ENCODE measurements at places on chromosomes 12 and 14. TPM values are rescaled to one million over a fixed set of nuclear protein-coding genes. Genes with fewer than 3 reads are reported as not detected.

DNA sequence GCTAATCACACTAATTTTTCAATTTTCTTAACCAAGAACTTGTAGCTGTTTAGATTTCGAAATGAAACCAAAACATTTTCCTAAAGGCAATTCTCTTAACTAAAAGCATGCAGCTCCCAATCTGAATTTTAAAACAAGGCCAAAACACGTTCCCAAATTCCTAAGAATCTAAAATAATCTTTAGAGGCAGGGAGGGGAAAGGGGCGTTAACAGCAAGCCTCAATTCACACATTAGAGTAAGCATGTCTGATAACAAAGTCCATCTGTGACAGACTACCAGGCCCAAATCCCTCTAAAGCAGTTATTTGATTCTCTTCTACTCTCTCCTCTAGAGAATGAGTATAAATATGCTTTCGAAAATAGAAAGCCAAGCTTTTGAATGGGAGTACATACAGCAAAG lies 754 bp downstream of the ATG14 start:
- no peak for DNase-seq

DNA sequence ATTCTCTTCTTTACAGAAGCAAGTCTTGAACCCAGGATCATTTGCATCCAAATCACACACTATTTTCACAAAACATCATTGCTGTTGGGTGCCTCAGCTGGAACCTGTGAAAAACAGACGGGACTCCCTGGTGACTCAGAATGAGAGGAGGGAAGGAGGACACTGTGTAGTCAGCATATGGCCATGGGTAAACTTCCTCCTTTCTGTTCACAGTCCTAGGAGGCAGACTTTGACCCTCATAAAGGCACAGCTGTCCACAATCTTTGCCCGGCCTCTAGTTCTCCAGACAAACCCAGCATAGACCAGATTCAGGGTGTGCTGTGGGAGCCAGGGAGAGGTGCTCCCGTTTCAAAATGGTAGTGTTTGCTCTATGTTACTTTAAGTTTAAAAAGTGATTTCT lies 62.0 kb downstream of the DYRK2 start:
- DNase-seq: peak; percentile 37

GRCh38 chr12:49055092-49055491 lies 5.5 kb downstream of the KMT2D start:
- DNase-seq: no peak

- DNase-seq: peak; percentile 6
Observed at GRCh38 chr12:55001198-55001868, 16.8 kb upstream of the TESPA1 start.

- DNase-seq: peak; percentile 72
Observed at GRCh38 chr14:98952593-98953350, 319.2 kb downstream of the BCL11B start.

GRCh38 chr12:3229577-3229976 lies 152.4 kb downstream of the TSPAN9 start:
- no peak for DNase-seq

DNA sequence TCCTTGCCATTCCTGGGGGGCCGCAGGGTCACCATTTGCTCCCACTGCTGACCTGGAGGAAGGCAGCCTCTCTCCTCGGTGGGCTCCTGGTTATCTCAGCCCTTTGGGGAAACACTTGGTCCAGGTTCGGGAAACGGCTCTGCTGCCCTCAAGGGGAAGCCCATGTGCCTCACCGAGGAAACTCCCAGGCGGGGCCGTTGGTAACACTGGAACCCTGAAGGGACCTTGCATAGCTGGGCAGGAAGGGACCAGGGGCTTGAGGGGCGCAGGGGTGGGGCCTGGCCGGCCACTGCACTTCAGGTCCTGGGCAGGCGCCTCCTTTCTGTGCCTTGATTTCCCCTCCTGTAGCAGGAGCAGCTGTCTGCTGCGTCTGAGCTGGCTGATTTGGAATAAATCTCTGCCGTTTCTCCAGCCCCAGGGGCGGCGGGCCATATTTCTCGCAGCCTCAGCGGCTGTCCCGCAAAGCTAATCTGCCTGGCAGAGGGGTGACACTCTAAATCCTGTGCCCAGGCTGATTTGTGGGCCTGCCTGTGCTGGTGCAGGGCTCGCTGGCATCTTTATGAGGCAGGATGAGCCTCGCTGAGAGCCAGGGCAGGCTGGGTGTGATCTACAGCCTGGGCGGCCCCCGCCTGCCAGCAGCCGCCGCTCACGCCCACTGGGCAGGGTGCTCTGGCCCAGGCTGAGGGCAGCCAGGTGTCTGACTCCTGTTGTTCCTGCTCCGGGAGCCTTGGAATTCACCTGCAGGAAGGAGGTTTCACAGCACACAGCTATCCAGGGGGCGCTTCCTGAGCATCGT lies 49.7 kb downstream of the KIF26A start:
- DNase-seq: no peak

- no peak for DNase-seq
Observed at GRCh38 chr12:31118347-31119191, 44.9 kb downstream of the DDX11 start.

DNA sequence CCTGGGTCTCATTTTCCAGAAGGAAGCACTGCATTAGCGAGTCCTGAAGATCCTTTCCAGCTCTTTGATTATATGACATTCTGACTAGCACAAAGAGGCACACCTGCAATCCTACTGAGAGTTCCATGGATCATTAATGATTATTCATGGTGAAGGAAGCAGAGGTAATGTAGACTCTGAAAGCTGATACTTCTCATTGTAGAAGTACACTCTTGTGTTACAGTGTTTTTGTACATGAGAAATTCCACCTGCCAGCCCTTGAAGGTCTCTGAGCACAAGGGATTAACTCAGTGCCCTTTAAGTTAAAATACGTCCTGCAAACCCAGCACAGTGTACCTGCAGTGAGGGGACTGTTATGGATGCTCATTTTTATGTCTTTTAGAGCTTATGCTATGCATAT lies 558.8 kb upstream of the FBXO33 start:
- DNase-seq: no peak

- peak; percentile 91 for DNase-seq
Observed at GRCh38 chr14:58239244-58240195, 5.1 kb upstream of the PSMA3 start.

DNA sequence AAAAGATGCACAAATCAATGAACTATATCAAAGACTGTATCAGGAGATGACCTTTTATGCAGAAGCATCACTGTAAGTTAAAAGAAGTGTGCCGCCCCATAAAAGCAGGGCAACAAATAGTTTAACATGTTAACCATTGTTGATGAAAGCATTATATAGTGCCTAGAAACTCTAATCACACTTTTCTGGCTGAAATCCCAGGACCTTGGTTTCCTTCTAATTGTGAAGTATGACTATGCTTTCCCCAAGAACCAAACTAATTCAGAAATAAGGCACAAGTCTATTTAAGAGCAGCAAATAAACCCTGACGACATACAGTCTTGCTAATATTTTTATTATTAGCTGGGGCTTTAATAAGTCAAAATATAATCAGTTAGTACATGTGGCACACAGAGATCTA lies 21.7 kb downstream of the RACGAP1 start:
- no peak for DNase-seq

DNA sequence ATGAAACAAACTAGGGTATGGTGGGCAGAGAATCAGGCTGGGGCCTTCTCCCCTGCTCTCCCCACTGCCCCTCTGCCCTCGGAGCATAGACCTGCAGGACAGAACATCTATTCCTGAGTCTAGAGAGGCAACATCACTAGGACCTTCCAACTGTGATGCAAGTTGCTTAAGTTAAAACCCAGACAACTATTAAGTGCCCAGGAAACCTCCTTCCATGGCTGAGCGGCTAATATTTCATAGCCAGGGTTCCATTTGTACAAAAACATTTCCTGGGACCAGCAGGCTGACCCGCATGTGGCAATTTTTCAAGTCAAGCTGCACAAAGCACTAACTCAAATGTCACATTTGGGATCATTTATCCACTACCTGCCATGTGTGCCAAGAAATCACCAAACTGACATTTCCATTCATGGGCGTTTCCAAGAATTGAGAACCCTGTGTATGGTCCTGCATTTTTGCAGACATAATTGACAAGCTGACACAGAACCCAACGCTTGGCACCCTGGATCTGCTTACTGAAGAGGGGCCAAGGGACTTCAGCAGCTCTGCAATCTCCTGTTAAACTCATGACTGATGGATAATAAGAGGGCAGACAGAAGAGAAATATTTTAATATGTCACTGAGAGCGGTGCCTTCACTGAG lies 32.7 kb downstream of the NT5DC3 start:
- DNase-seq: no peak

The NID2 gene
- polyA plus RNA-seq: not detected

The PGF gene
- not detected for polyA plus RNA-seq

The CELA1 gene
- 3.0 TPM for polyA plus RNA-seq

The MANSC4 gene
- not detected for polyA plus RNA-seq

The PRPF40B gene
- polyA plus RNA-seq: 1.3 TPM

The RPGRIP1 gene
- polyA plus RNA-seq: 10.4 TPM

Data from CD14-positive monocyte (primary cell).